Stimulated activated CD4-positive, alpha-beta T cell treated with anti-CD3 and anti-CD28 coated beads, Interleukin-12 subunit alpha, Interleukin-12 subunit beta, amount 100 ng/mL, for 24 hours (primary cell): ENCODE measurements at places on chromosomes 12 and 14.

DNA sequence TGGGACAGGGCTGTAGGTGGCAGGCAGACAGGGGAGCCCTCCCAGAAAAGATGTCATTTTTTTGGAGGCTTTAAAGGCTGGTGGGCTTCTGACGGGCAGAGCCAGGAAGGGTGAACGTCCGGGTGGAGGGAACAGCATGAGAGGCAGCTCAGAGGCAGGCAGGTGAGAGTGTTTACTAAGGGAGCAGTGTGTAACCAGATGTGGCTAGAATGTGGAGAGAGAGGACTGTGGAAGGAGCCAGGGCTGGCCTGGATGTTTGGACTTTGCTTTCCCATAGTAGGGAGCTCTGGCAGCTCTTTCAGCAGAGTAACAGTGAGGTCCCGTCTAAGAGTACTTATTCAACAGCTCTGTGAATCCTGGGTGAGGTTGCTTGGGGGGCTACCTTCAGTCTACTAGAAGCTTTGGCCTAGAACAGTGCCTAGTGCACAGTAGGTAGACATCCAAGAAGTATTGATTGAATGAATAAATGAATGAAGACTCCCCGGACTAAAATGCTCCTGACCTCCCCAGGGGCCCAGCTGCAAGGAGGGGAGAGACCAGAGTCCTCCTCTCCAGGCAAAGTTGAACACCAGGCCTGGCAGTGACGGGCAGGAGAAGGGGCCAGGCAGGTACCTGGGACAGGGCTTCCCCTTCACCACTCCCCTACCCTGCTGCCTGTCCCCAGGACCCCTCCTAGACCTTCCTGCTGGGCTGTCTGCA lies 8.5 kb downstream of the FAM222A start:
- no peak for DNase-seq

- no peak for DNase-seq
Measured at GRCh38 chr14:89649451-89650075, 232.5 kb upstream of the FOXN3 start.

DNA sequence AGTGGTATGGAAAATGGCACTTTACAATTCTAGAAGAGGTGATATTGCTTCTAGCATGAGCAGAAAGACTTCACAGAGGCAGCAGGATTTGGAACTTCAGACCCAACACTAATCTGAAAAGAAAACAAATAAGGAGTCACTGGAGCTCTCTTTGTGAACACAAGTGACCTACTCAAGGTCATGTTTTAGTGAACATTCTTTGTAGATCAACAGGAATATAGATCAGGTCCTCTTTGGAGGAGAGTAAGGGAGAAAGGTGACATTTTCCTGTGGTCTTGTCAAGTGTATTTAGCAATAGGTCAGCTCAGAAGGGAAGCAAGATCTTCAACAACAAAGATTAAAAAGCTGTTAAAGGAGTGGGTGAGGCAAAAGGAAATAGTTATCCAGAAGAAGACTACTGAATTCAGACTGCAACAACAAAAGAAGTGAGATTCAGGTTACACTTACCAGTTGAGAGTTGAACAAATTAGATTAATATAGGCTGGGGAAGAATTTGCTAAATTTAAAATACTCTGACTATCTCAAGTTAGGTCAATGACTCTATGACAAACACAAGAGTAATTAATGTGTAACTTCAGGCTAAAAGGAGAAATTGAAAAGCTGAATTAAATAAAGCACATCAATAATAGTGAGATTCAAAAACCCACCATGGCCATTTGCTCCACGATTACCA lies 528.2 kb downstream of the RPS29 start:
- no peak for DNase-seq

DNA sequence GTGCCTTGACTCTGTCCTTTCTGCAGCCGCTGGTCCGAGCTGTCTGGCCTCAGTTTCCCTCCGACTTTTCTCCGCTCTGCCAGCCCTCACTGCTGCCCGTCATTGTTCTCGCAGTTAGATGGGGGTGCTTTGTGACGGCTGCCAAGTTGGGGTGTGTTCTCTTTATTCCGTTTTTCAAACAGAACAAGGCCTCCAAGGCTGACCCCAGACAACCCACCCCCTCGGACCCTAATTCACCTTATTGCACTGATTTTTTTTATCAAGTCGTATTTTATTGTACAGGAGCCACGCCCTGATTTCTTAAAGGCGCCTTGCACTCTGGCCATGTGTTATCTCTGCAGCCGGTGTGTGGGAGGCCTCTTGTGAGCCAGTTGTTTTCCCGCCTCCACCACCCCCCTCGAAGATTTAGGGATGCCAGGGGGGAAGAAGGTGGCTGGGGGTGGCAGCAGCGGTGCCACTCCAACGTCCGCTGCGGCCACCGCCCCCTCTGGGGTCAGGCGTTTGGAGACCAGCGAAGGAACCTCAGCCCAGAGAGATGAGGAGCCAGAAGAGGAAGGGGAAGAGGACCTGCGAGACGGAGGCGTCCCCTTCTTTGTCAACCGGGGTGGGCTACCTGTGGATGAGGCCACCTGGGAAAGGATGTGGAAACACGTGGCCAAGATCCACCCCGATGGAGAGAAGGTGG lies 1.3 kb downstream of the VASH1 start:
- no peak for DNase-seq

GRCh38 chr12:91608542-91608941 lies 425.9 kb upstream of the DCN start:
- DNase-seq: no peak

DNA sequence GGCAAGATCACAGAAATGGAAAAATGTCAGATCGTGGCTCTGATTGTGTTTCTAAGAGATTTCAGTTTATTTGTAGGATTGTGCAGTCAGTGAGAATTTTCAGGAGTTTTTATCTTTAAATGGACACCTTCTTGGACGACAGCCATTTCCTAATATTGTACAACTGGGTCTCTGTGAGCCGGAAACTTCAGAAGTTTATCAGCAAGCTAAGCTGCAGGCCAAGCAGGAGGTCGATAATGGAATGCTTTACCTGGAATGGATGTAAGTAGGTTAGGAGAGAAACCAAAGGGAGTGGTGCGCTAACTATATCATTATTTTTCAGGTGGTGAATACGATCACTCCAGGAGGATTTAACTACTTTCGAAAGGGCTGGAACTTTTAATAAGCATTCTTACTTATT lies 26.4 kb downstream of the APAF1 start:
- no peak for DNase-seq
